ENCODE measurements at places on chromosomes 5 and 9. TPM values are rescaled to one million over a fixed set of nuclear protein-coding genes. Genes with fewer than 3 reads are reported as not detected.

DNA sequence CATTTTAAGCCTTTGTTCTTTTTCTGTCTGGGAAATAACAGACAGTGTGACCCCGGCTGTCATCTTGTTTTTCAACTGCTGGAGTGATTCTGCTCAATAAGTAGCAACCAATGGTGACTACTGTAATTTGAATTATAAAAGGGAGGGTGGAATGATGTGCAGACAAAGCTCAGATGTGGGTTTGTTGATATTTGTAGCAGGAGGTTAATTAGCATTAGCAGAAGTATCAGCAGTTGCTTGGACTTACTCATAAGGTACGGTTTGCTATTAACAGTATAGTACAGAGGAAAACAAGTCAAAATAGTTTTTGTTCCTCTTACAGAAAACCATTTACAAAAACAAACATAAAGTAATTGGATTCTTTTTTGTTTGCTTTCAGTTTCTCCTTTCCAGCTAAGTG is 140.4 kb downstream of the TUSC1 start:
- DNase-seq, result no peak

GRCh38 chr9:23855873-23856604 is 30.0 kb upstream of the ELAVL2 start:
- DNase-seq, result no peak

GRCh38 chr9:92820964-92821363 is 56.3 kb upstream of the BICD2 start:
- DNase-seq, result no peak

DNA sequence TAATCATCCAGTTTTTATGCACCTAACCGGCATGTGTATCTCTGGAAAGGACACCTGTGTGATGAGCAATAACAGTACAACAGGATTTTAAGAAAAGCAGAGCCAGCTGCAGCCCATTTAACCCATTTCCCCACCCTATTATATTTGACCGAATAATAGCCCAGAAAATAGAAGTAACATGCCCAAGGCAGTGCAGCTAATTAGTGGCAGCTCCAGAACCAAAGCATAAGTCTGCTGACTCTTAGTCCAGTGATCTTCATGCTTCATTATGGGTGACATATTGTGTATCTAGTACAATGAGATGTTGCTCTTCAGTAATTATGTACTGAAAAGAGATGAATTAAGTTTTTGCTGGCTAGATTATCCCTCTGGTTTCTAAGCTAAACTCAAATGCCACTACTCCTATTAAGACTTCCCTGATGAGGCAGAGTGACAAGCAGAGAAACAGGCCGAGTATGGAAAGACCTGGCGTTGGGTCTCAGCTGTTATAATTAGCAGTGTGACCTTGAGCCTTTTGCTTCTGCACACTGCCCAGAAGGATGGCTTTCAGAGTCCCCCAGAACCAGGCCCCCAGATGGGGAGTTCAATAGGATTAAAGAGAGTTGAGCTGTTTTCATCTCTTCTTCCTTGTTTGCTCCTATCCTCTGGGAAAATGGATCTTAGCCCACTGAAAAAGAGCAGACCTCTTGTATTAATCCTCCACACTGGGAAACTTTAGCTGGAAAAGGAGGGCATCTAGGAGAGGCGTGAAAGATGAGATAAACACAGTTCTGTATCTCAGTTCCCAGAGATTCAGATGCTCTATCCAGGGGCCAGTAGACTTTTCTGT is 10.8 kb upstream of the C1QTNF3 start:
- no peak for DNase-seq

DNA sequence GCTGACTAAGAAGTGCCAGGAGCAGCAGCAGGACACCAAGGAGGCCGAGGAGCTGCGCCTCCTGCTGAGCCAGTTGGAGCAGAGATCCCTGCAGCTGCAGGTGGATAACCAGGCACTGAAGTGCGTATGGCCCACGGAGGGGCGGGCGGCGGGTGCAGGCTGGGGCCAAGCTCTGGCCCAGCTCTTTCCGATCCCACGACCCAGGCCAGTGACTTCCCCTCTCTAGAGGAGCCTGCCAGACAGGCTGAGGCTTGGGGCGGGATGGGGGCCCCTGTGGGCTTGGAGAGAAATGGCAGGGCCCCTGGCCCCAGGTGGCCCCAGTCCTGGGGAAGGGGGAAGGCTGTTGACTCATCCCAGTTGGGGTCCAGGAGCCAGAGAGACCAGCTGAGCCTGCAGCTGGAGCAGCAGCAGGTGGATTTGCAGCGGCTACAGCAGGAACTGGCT is 3.6 kb downstream of the PTRH1 start:
- no peak for DNase-seq

The BARX1 gene
- 0.33 TPM for polyA plus RNA-seq

The ZDHHC11 gene
- polyA plus RNA-seq, result 11.8 TPM

The CARD19 gene
- 17.5 TPM for polyA plus RNA-seq

The RASGEF1C gene
- 0.36 TPM for polyA plus RNA-seq
